Hematopoietic multipotent progenitor cell treated with erythropoietin and hydrocortisone succinate and interleukin-3 and kit ligand, for 4 days (in vitro differentiated cells): ENCODE measurements at places on chromosomes 16 and 17.

- no peak for DNase-seq
Measured at GRCh38 chr16:80041410-80041809, 440.9 kb upstream of the MAF start.

GRCh38 chr17:16989230-16989952 lies 17.5 kb upstream of the TNFRSF13B start:
- peak; percentile 31 for DNase-seq

GRCh38 chr17:46179375-46179999 lies 13.7 kb downstream of the KANSL1 start:
- peak; percentile 74 for DNase-seq

- no peak for DNase-seq
Measured at GRCh38 chr17:708132-708531, 6.5 kb downstream of the VPS53 start.

GRCh38 chr16:85750827-85751697 lies at the start of gene C16orf74:
Gene C16orf74, minus strand, starts transcription at chr16:85751096. Its CDS starts 15,879 bp downstream, at chr16:85735217.
- DNase-seq, result peak; percentile 69

- peak; percentile 72 for DNase-seq
Measured at GRCh38 chr17:62627219-62627903, at the start of gene MRC2. Gene MRC2, plus strand, starts transcription at chr17:62627670. Its CDS starts 133 bp downstream, at chr17:62627803.

- no peak for DNase-seq
Measured at GRCh38 chr17:15346066-15346595, 4.7 kb upstream of the TEKT3 start.

GRCh38 chr17:7916385-7916682 lies 245 bp upstream of the RNF227 start:
- no peak for DNase-seq

GRCh38 chr16:23679986-23680336 lies 1.3 kb downstream of the PLK1 start:
- no peak for DNase-seq

DNA sequence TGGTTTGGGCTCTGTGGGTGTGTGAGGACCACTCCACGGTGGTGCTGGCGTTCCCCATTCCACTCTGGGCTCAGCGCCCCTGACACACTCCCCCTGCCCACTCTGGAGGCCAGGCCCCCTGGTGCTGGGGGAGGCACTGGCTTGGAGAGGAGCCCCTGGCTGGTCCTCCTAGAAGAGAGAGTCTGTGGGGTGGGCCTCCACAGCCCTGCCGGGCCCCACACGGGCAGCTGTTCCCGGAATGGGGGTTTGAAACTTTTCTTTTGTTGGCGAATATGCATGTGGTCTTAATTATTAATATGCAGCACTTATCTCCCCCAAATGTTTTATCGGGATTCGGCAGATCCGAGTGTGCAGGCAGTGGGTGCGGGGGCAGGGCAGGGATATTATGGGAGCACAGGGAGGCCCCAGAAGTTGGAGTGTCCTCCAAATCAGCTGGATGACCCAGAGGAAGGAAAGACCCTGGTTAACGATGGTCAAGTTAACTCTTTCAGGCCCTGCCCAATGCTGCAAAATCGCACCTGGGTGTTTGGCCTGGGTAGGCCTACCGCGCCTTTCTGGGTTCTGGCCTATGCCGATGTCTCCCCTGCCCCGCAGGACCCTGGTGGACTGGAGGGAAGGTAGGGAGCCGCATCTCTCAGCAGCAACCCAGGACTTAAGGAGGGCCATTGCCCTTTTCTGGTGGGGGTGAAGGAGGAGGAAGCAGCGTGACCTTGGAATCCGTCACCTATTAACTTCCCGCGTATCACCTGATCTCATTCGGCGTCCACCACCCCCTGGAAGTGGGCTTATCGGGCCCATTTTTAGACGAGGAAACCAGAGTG lies 36.0 kb downstream of the TMEM235 start:
- peak; percentile 47 for DNase-seq

GRCh38 chr17:38926293-38927070 lies 1.1 kb downstream of the LASP1NB start:
- peak; percentile 96 for DNase-seq

DNA sequence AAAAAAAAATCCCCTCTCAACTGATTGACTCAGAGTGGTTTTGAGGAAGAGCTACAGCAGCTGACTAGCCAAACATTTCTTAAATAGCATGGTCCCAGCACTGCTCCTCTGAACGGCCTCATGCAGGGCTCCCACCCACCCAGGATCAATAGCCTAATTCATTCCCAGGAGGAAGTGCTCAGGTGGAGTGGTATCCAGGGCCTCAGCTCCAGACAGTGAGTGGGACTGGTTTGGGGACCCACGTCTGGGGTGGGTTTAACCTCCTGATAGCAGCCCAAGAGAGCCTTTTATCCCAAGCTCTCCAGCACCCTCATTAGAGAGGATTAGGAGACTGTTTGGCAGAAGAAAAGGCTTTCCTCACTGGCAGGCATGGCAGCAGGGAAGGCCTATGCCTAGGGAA lies 68.5 kb upstream of the CDH5 start:
- DNase-seq, result no peak

DNA sequence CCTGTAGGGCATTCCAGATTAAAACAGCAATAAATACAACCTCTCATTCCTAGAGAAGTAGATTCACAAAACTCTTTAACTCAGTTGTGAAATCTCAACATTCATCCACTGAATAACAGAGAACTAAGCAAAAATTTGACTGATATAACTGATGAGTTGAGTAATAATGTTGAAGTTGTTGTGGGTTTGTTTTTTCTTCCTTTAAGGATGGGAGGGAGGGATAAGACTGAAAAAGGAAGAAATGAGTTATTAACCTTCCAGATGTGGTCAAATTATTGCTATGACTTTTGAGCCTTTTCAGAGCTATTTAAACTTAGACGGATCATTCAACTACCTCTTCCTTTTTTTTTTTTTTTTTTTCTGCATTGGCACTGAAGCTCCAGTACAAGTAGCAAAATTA lies 38.6 kb downstream of the SKAP1 start:
- peak; percentile 46 for DNase-seq

DNA sequence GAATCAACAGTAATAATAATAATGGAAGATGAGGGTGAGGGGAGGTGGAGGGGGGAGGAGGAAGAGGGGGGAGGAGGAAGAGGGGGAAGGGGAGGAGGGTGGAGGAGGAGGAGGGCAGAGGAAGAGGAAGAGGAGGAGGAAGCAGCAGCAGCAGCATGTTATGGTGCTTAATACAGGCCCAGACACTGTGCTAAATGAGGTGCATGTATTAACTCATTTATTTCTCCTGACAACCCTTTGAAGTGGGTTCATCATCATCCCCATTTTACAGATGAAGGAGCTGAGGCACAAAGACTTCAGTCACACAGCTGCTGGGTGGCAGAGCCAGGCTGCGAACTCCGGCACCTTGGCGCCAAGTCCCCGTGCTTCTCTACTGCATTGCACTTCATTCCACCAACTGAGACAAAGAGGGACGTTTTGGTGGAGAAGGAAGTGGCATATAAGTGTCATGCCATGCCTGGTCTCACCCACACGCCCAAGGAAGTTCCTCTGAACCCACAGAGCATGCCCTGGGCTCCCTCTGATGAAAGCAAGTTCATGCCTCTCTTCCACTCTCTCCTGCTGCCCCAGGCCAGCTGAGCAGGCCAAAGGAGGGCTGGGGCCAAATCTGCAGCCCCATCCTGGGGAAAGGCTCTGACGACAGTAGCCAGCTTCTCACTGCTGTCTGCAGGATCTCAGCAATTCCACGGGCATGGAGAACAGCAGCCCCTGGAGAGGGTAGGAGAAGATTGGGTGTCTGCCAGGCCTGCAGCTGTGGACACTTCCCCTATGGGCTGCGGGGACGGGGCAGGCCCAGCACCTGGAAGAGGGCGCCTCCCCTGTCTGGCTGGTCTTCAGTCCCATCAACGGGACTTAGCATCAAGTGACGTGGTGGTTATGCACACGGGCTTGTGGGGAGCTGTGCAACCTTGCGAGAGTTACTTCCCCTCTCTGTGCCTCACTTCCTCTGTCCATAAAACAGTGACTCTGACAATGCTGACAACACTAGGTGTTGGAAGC lies 21.8 kb downstream of the XYLT1 start:
- DNase-seq, result peak; percentile 66
